ENCODE measurements at places on chromosomes 5 and 9.

- DNase-seq: no peak
These were observed 44.6 kb downstream of the WHRN start for GRCh38 chr9:114460513-114461199.

DNA sequence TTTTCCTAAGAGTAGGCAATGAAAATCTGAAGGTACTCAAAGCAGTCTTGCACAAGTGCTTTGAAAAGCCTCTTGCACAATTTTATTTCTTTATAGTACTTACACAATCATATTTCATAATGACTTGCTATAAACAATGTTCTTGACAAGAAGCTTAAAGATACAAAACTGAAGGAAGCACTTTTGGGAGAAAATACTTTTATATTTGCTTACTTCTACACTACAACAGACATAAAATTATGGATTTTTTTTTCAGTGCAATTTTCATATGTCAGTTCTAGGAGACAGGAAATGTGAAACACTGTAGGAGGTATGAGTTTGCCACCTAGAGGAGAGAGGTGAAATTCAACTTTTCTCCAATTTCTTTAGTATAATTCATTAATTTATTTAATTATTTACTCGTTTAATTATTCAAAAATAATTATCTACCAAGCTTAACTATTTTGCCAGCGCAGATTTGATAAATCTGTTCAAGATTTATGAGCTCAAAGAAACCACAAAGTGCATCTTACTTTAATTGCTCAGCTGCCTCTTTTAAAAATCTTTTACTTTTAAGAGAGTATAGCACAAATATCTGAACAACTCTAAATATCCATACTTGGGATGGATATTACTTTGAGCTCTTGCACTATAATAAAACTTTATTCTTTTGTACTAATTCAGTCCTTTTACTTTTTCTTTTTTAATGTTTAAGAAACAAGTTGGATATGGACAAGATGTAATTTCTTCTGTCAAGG is 29.0 kb upstream of the CDKN2B start:
- no peak for DNase-seq

DNA sequence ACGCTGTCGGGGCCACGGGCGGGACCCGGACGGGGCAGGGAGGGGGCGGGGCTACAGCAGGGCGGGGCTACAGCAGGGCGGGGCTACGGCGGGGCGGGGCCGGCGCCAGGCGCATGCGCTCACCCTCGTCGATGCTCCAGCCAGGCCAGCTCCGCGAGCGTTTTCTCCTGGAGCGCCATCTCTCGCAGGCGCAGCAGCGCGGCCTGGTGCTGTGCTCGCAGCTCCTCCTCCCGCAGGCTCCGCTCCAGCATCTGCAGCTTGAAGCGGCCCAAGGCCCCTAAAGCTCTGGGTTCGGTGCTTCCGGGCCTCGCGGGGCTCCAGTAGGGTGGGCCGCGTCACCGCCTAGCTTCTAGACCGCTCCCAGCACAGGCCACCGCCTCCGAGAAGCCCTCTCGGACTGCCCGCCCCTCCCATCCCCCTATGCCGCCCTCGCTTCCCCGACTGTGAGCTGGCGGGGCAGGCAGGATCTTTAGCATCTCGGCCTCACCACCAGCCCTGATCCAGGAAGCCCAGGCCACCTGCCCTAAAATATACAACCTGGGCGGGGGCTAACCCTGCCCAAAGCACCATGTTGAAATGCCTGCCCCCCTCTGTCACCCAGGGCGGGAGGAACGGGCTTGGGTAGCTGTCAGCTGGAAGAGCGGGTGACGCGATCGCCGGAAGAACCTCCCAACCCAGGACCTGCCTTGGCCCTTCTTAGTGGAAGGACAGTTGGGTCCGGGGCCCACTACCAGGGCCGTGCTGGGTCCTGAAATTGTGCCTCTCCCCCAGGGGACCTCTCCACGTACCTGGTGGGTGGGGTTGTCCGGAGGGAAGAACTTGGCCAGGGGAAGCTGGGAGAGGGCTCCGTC is 21.9 kb upstream of the QSOX2 start:
- peak; percentile 99 for DNase-seq

DNA sequence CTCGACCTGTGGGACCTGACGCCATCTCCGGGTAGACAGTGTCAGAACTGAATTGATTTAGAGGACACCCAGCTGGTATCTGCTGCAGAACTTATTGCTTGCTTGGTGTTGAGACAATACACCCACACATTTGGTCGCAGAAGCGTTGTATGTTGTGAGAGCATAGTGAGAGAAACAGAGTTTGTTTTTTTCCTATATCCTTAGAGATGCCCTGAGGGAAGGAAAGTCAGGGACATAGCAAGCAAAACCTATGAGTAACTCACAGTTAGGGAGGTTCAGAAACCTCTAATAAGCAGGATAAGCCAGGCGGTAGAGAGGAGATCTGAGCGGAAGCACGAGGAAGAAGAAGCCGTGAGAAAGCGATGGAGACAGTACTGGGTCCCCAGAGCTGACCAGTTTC is 59.8 kb downstream of the PTCD2 start:
- DNase-seq: no peak

- no peak for DNase-seq
These were observed 134.5 kb downstream of the MTX3 start for GRCh38 chr5:79856456-79857055.
